ENCODE measurements at places on chromosomes 6 and 20. TPM values are rescaled to one million over a fixed set of nuclear protein-coding genes. Genes with fewer than 3 reads are reported as not detected.

DNA sequence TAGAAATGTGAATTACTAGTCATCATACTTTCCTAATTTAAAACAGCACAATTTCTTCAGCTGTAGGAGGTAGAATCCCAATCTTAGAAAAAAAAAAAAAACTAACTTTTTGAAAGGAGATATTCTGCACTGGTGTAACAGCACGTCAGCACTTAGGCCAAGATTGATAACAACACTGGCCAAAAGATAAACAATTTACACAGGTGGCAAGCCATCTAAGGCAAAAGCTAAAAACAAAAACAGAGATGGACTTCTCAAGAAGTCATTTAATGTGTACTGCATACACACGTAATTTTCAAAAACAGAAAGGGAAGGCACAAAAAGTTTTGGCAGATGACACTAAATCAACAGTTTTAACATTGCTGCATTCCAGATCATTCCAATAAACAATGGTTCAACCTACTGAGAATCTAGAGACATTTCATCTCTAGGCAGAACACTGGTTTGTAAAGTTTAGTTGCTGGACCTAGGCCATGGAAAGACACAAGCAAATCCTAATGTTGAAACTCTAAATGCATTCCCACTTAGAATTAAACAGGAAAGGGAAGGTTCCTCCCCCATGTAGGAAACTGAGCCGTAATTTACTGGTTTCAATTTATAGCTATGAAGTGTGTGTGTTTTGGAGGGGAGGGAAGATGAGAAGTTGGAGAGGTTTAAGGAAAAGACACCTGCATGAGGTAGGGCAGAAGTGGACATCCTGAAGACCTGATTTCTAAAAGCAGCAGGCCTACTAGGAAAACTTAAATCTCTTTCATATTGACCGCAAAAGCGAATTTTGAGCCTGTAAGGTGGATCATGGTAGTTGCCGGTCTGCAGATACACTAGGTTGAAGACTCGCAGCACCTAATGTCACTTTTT lies 1.3 kb downstream of the GCLC start:
- DNase-seq, result no peak

DNA sequence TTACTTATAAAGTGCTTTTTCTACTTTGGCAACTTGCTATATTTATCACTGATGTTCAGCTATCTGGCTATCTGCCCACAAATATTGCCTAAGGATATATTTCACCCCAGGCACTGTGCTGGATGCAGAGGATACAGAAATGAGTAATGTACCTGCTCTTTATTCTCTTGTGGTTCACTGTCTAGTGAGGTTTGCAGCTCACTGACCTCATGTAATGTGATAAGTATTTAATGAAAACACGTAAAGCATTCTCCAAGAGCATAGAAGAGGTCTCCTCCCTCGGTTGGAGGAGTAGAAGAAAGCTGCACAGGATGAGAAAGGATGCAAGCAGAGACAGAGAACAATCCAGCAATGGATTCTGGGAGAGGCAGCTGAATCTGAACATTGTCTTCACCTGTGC lies 610.7 kb downstream of the CBLN4 start:
- DNase-seq, result no peak

The SLC17A3 gene
- total RNA-seq, result 0.76 TPM

- no peak for DNase-seq
These were observed 267.8 kb downstream of the ERMARD start for GRCh38 chr6:170018936-170019817.

The PPP1R3D gene
- 8.5 TPM for total RNA-seq

- DNase-seq, result peak; percentile 71
These were observed 44.9 kb upstream of the SUPT3H start for GRCh38 chr6:45422503-45423110.

DNA sequence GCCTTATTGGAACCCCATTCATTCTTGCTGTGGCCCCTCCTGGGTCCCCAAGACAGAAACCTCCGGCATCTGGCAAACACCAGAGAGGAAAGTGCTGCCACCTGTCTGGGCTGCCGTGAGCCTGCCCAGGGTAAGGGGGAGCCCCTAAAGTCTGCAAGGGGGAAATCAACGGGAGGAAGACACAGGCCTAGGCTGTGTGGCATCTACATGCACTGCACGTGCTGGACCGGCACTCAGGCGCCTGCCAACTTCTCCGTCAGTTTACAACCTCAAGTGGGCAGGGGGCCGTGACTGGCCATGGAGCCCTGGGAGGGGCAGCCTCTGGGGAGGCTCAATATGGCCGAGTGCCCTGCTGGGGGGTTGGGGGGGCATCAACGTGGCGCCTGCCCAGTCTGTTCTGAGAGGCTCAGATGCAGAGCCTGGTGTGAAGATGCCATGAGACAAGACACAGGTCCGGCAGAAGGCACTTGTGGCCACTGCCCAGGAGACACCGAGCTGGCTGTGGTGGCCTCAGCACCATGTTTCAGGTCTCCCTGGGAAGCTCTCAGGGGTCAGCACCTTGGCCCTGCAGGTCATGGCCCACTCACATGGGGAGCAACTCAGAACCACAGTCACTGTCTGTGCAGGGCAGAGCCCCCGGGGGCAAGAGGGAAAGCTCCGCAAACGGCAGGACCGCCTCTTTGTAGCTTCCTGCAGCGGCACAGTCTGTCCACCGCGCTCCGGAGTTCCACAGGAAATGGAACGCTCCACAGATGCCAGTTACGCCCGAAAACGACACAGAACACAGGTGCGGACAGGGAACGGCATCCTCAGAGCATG lies 8.4 kb downstream of the UCKL1 start:
- DNase-seq, result no peak

GRCh38 chr6:53937461-53937860 lies 142.7 kb downstream of the LRRC1 start:
- no peak for DNase-seq

- no peak for DNase-seq
These were observed 27.3 kb downstream of the PYGB start for GRCh38 chr20:25274891-25275812.

The UST gene
- total RNA-seq, result 2.3 TPM

GRCh38 chr6:4059115-4059777 lies 19.7 kb downstream of the FAM217A start:
- DNase-seq, result peak; percentile 86

- DNase-seq, result no peak
These were observed 16.4 kb upstream of the KIFC1 start for GRCh38 chr6:33375143-33375671.

- no peak for DNase-seq
These were observed 25.7 kb upstream of the OGFRL1 start for GRCh38 chr6:71262914-71263313.

- DNase-seq, result no peak
These were observed 26.8 kb downstream of the RRBP1 start for GRCh38 chr20:17655286-17655651.

- DNase-seq, result no peak
These were observed 607.7 kb upstream of the CITED2 start for GRCh38 chr6:139982195-139982594.

The TTK gene
- 36.7 TPM for total RNA-seq

GRCh38 chr6:52253494-52253893 lies 9.2 kb upstream of the IL17F start:
- DNase-seq, result peak; percentile 63

DNA sequence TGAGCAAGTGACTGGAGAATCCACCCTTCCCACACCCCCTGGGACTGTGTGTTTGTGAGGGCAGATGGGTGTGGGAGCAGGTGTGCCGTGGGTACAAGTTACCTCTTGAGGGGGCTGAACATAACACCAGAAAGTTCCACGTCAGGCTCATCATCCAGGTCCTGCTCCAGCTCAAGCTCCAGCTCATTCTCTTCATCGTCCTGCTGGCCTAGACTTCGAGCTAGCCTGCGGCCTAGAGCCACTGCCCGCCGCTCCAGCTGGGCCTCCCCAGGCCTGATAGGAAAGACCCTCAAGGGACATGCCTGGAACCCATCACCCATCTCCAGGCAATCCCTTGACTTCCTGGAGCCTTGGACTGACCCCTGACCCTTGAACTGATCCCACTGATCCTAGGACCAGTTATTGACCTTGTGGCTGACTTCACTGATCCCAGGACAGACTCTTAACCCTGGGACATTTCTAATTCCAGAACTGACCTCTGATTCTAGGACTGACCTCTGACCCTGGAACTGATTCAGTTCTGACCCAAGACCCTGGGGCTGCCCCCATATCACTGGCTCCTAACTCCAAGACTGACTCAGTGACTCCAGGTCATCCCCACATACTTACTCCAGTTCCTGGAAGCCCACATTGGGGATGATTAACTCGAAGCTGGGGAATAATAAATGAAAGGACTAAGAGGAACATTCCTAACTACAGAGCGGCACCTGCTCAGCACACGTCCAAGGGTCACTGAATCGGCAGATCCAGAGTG lies 11.8 kb upstream of the SPAG4 start:
- no peak for DNase-seq

All from activated CD8-positive, alpha-beta memory T cell treated with anti-CD3 and anti-CD28 coated beads, Interleukin-2, amount 10 ng/mL, durations not matched to agents 7 days and 5 days (primary cell).